ENCODE measurements at places on chromosomes 4 and X. TPM values are rescaled to one million over a fixed set of nuclear protein-coding genes. Genes with fewer than 3 reads are reported as not detected.

LEF1 gene
- 215 TPM for total RNA-seq

TRPC3 gene
- 1.1 TPM for total RNA-seq

PNMA5 gene
- total RNA-seq = 0.37 TPM

DCAF8L1 gene
- not detected for total RNA-seq

EDNRA gene
- total RNA-seq = not detected

DRD5 gene
- total RNA-seq = not detected

CXCL1 gene
- total RNA-seq = not detected

C1QTNF7 gene
- not detected for total RNA-seq

GABRG1 gene
- not detected for total RNA-seq

CFAP47 gene
- total RNA-seq = not detected

UGDH gene
- 27.3 TPM for total RNA-seq

NKX6-1 gene
- total RNA-seq = not detected

NDST3 gene
- not detected for total RNA-seq

MAPK10 gene
- not detected for total RNA-seq

PPP1R3F gene
- 10.1 TPM for total RNA-seq

FDCSP gene
- not detected for total RNA-seq

CFI gene
- total RNA-seq = not detected

ACTRT1 gene
- total RNA-seq = not detected

AKAP14 gene
- total RNA-seq = not detected

PIN4 gene
- 14.3 TPM for total RNA-seq

CASP3 gene
- total RNA-seq = 87.2 TPM

ZCCHC18 gene
- total RNA-seq = 0.34 TPM

USP46 gene
- total RNA-seq = 11.2 TPM

PDGFRA gene
- total RNA-seq = 2.0 TPM

GPR143 gene
- total RNA-seq = not detected

RAB9B gene
- 0.64 TPM for total RNA-seq

ASB9 gene
- 0.39 TPM for total RNA-seq

PABPC1L2A gene
- not detected for total RNA-seq

INPP4B gene
- 27.0 TPM for total RNA-seq

RIBC1 gene
- total RNA-seq = 0.59 TPM

MID2 gene
- 6.3 TPM for total RNA-seq

DCHS2 gene
- not detected for total RNA-seq

TCEAL4 gene
- total RNA-seq = 2.5 TPM

HSPA4L gene
- 0.66 TPM for total RNA-seq

SPATA4 gene
- total RNA-seq = not detected

UTP3 gene
- total RNA-seq = 30.5 TPM

FAM9B gene
- not detected for total RNA-seq

SOD3 gene
- not detected for total RNA-seq

KLHL4 gene
- 0.12 TPM for total RNA-seq

GLA gene
- 37.8 TPM for total RNA-seq

NLGN3 gene
- total RNA-seq = 3.1 TPM

CD38 gene
- 213 TPM for total RNA-seq

PCGF3 gene
- 43.1 TPM for total RNA-seq

DMRTC1 gene
- not detected for total RNA-seq

TBC1D14 gene
- total RNA-seq = 76.7 TPM

All from T-helper 1 cell treated with Interleukin-12 subunit alpha and Interleukin-12 subunit beta and Interleukin-4 antibody, amounts not matched to agents 30 ng/mL and 1 ng/mL, for 36 hours (primary cell).